ENCODE measurements at places on chromosomes 6 and 20. TPM values are rescaled to one million over a fixed set of nuclear protein-coding genes. Genes with fewer than 3 reads are reported as not detected.

PTCRA gene
- total RNA-seq, result not detected

NCOA5 gene
- total RNA-seq, result 9.0 TPM

RAB32 gene
- 81.5 TPM for total RNA-seq

TCF19 gene
- 12.8 TPM for total RNA-seq

CLIC5 gene
- total RNA-seq, result under 0.01 TPM

KIAA0408 gene
- total RNA-seq, result not detected

JPH2 gene
- total RNA-seq, result 0.13 TPM

SIRPG gene
- not detected for total RNA-seq

HCRTR2 gene
- not detected for total RNA-seq

ULBP2 gene
- 1.4 TPM for total RNA-seq

ZFP57 gene
- total RNA-seq, result 0.51 TPM
